ENCODE measurements at places on chromosomes 3 and 15.

DNA sequence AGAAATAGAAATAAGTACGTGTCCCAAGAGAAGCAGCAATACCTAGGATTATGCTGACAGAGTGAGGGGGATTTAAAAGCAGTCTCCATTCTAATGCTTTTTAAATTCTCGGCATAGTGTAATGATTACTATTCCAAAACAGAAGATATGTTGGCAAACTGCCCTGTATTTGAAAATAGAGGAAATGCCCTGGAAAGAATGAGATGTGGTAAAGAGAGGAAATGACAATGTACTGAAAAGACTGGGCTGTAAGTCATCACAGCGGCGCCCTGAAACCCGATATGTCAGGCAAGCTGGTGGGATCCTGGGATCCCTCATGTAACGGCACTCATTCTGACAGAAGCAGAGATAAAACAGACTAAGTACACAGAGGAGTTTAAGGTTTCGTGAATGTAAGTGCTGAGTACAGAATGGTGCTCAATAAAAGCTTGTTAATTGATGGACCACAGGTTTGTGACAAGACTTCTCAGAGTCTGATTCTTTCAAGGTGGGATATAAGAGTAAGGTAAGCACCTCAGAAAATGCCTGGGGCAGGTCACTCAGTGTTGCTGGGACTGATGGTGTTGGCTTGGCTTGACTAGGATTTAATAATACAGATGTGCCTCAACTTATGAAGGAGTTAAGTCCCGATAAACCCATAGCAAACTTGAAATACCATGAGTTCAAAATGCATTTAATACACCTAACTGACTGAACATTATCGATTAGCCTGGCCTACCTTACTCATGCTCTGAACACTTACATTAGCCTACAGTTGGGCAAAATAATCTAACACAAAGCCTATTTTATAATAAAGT is 91.4 kb downstream of the NFKBIZ start:
- peak; percentile 41 for DNase-seq

- DNase-seq, result no peak
Measured at GRCh38 chr3:13869761-13870343, 10.0 kb downstream of the WNT7A start.

DNA sequence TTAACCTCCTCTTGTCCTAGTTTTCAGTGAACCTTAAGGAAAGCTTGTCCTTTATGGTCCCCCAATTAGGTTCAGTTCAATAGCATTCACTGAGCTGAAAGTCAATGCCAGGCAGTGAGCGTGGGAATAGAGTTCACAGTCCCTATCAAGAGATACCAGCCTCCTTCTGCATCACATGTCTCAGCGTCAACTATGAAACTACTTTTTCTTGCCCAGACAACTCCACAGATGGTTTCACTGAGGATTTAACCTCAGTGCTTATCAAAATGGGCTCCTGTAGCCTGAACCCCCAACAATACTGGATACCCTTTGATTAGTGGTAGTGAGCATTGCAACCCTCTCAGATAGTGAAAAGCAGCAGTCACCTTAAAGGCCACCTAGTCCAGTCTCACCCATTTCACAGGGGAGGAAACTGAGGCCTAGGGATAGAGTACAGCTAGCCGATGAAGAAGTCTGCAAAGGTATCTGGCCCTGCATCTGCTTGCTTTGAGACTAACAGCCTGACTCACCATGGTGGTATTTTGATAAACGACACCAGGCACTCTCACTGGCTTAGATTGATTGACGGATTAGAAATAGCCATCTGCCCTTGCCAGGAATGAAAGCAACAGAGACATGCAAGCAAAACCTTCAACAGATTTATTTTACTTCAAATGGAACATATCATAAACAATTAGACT is 1.6 kb upstream of the UBA3 start:
- DNase-seq, result peak; percentile 35

- DNase-seq, result no peak
Measured at GRCh38 chr3:136142592-136142991, 53.5 kb downstream of the MSL2 start.

DNA sequence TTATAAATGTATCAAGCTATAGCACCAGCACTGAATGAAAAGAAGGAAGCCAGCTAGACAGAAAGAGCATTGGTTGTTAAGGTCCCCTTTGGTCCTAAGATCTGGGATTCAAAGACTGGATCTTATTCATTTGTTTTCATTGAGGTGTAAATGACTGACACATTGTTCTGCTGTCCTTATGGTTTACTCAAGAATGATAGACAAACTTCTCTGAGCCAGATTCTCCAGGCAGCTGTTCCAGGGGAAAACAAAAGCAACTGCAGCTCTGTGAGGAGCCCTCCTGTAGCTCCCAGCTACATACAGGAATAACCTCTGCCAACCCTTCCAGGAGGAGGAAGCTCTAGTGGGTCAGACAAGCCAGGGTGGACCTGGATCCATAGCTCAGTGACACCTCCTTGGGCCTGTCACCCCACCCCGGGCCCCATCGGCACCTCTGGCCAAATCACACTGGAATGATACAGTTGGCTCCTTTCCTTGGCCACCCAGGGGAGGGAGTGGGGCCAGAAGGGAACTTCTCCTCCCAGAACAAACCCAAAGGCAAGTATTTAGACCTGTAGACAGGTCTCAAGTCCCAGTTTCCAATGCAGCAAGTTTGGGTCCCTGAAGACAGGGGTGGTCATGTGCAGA is 57.8 kb downstream of the ZNF621 start:
- no peak for DNase-seq

GRCh38 chr3:124281453-124282316 is 289.8 kb upstream of the ROPN1 start:
- DNase-seq, result no peak

DNA sequence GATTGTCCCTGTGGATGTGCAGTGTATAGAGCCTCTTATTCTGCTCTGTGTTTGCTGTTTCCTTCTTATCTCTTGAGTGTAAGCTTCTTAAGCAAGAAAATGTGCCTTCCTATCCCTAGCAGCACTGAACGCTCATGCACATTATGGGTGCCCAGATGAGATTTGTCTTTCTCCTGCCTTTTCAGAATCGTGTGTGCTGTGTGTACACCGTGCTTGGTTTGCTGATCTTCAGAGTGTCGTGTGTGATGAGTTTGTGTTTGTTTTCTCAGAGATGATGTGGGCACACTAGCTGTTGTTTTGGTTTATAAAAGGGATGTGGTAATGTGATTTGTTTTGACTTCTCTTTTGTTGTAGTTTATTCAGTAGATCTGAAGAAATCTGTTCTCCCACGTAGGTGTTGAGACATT is 19.7 kb downstream of the GPR171 start:
- DNase-seq, result no peak

- peak; percentile 3 for DNase-seq
Measured at GRCh38 chr3:26118165-26118564, 328.3 kb downstream of the OXSM start.

DNA sequence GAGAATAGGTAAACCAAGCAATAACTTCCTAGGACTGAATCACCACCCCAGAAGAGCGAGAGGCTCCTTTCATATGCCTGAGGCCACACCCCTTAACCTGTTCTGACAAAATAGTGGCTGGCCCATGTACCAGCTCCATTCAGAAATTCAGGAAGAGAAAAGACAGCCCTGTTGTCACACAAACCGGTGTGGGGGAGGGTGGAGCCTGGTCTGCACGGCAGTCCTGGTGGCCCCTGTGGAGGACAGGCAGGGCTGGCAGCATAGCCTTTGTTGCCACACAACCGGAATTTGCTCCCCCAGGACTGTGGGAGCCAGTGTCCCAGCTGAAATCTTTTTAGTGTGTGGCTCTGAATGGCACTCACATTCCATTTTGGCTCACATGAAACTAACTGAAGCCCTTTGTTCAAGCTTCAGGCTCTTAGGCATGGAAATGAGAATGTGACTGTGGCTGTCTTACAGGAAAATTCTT is 23.8 kb downstream of the RLBP1 start:
- DNase-seq, result no peak

- DNase-seq, result no peak
Measured at GRCh38 chr3:172839679-172840078, 89.2 kb downstream of the ECT2 start.

DNA sequence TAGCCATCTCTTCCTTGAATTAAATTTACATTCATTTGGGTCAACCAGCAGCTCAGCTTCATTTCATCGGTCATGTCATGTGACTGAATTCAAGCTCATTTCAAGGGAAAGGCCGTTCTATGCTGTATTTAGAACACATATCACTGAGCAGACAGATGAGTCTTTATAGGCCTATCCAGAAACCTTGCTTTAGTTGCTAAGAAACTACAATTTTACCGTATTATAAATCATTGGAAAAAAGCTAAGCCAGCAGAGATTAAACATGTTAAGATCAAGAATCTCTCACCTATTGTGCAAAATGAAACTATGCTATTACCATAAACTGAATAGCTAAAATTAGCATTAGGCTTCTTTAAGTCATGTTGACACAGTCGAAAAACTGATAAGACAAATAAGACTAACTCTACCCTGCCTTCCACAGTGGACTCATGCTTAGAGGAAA is 2.2 kb downstream of the NPTN start:
- DNase-seq, result no peak

GRCh38 chr15:89218531-89218930 is 2.8 kb downstream of the RLBP1 start:
- no peak for DNase-seq

- DNase-seq, result no peak
Measured at GRCh38 chr3:30712991-30713390, 106.6 kb downstream of the TGFBR2 start.

- DNase-seq, result no peak
Measured at GRCh38 chr3:143010024-143010423, 8.7 kb downstream of the U2SURP start.

- DNase-seq, result no peak
Measured at GRCh38 chr3:118577055-118577777, 457.4 kb downstream of the IGSF11 start.

DNA sequence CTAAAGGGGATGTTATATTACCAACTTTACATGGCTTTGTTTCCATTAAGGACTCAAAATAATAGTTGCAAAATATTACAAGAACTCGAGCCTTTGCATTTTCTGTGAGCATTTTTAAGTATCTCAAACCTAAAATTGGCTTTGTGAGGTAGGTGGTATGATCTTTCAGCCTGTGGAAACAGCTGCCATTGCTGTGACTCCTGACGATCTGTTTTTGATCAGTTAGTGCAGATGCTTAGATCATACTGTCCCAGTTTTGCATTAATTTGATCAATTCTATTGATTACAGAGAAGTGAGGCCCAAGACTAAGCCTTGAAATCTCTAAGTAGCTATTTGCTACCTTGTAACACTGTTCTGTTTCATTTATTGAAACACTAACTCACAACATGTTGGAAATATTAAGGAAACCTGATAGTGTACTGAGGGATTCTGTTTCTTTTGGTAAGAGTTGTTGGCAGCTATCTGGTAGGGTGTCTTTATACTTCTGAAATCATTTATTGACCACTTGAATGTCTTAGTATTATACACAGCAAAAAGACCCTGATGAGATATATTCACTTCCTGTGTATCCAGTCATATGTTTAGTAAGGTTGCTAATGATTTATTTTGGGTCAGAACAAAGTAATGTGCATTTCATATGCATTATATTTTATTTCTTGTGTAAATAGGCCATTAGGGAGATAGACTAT is 14.8 kb downstream of the SKIL start:
- no peak for DNase-seq

DNA sequence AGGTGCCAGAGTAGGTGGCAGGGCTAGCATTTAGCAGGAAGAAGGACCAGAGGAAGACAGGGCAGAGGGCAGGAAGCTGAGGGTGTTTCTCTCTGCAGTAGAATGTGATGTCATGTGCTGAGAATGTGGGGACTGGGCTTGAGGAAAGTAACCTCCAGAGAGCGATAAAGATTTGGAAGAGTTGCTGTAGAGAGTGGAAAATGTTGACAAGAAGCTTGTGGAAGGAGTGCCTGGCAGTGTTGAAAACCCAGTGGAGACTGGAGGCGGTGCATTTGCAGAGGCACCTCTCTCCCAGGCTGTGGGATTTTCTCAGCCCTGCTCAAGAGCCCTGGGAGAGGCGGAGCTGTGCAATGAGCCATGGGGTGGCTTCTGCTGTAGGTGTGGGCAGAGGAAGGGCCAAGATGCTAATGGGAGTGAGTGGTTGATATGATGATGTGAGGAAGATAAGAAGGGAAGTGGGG is 54.8 kb downstream of the MESD start:
- no peak for DNase-seq

- no peak for DNase-seq
Measured at GRCh38 chr15:70353606-70354345, 256.1 kb upstream of the TLE3 start.

DNA sequence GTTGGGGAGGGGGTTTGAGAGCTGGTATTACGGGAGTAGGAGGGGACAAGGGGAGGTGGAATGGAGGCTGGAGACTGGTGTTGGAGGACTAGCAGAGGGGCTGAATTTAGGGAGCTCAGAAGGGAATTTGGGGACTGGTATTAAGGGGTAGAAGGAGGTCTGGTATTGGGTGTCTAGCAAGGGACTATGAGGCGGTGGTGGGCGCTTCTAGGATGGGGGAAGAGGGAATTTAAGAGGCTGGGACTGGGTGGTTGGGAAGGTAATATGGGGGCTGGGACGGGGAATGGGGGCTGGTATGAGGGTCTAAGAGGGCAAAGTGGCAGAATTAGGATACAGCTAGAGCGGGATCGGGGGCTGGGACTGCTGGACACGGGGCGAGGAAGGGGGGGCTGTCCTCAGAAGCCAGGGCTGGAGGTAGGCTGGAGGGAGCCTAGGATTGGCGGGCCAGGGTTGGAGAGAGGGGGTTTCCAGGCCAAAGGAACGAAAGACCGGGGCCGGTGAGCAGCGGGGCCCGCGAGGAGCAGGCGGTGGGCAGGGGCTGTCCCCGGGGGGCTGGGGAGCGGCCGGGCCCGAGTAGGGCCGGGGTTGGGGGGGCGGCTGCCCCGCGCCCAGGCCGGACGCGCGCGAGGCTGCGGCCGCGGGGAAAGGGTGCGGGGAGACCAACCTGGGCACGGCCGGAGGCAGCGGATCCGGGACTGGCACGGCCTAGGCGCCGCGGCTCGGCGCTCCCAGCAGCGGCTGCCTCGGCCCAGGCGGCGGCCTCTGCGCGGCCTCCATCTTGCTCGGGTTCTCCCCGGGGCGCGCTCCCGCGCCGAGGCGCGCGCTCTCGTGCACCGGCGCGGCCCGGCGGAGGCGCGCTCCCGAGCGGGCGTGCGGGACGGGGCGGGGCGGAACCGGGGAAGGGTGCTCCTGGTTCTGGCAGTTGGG is at the start of gene LHFPL4:
Gene LHFPL4 (minus strand): TSS at position 802 of the 927 bp plus-strand sequence. CDS start 1,143 bp downstream, outside the sequence.
- no peak for DNase-seq

- DNase-seq, result no peak
Measured at GRCh38 chr15:40471808-40472150, 995 bp downstream of the CHST14 start.

DNA sequence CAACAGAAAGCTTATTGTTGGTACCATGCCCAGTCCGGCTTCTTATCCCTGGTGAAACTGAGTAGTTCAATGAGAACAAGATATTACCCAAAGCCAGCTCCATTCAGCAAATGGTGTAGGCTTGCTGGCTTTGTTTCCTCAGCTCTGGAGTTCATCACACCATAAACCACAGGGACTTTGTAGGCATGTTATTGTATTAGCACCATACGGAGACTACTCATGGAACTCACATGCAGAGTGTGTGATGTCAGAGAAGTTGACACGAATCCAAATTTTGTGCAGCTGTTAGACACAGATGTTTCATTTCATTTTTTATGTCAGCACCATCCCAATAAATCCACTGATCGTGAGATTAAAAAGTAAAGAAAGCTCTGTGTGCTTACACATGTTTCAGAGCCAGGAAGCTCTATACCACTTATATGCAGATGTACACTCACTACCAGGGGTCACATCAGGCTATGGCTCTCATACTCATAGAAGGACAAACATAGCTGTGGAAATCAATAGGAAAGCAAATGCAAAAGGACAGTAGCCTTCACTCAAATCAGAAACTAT is 63.4 kb upstream of the LEKR1 start:
- no peak for DNase-seq
